ENCODE measurements at places on chromosomes 1 and 21. TPM values are rescaled to one million over a fixed set of nuclear protein-coding genes. Genes with fewer than 3 reads are reported as not detected.

LCE1C gene
- not detected for total RNA-seq

FABP3 gene
- 13.3 TPM for total RNA-seq

DAB1 gene
- 5.0 TPM for total RNA-seq

HCRTR1 gene
- not detected for total RNA-seq

BCAN gene
- 0.52 TPM for total RNA-seq

- DNase-seq = no peak
Observed at GRCh38 chr1:2981388-2981787, 39.9 kb upstream of the ACTRT2 start.

- DNase-seq = no peak
Observed at GRCh38 chr21:16633831-16634459, 878.9 kb upstream of the CXADR start.

- no peak for DNase-seq
Observed at GRCh38 chr1:26170472-26170821, 739 bp downstream of the ZNF593 start.

DNA sequence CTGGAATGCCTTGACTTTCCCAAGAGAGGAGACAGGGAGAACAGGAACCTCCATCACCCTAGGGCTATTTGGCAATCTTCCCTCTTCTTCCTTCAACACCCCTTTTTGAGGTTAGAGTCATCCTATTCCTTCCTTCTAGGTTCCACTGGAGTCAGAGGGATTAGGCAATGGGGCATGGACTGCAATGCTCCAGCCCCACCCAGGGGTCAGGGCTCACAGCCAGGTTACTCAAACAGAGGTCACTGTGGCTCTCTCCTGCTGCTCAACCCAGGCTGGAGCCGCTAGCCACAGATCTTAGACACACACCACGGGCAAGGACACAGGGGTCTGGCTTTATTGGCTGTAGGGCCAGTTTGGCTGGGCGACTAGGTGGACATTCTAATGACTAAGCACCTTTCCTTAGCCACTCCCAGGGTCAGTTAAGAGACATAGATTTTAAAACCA, 145.5 kb upstream of the NRIP1 start:
- DNase-seq = peak; percentile 20

GRCh38 chr1:1755852-1756251, 22.4 kb downstream of the NADK start:
- no peak for DNase-seq

DNA sequence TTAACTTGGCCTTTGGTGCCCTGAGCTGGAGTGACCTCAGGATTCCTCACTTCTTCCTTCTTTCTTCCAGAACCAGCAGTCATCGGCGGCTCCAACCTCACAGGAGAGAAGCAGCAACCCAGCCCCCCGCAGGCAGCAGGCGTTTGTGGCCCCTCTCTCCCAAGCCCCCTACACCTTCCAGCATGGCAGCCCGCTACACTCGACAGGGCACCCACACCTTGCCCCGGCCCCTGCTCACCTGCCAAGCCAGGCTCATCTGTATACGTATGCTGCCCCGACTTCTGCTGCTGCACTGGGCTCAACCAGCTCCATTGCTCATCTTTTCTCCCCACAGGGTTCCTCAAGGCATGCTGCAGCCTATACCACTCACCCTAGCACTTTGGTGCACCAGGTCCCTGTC, 6.3 kb upstream of the OLFML3 start:
- DNase-seq = no peak

GRCh38 chr1:153572569-153573015, 6.9 kb upstream of the S100A2 start:
- DNase-seq = peak; percentile 87

GRCh38 chr1:70195342-70195741, 10.0 kb downstream of the LRRC40 start:
- no peak for DNase-seq

DNA sequence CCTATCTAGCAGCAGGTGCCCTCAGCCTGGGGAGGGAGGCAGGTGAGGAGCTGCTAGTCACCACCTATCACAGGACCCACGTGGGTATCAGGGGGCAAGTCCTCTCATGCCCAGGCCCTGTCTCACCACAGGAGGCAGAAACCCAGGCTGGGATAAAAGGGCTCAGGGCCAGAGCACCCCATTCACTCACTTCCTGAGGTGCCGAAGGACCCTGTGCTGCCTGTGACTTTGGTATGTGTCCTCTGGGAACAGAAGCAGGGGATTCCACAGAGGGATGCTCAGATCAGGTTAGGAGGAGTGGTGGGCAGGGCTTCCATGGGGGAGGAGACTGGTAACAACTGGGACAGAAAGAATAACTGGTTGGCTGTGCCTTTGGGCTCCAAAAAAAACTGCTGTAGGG, at the start of gene LCE1E:
LCE1E (plus strand) TSS at position 181 of the 400 bp plus-strand sequence. CDS start 1,043 bp downstream, outside the sequence.
- no peak for DNase-seq

DNA sequence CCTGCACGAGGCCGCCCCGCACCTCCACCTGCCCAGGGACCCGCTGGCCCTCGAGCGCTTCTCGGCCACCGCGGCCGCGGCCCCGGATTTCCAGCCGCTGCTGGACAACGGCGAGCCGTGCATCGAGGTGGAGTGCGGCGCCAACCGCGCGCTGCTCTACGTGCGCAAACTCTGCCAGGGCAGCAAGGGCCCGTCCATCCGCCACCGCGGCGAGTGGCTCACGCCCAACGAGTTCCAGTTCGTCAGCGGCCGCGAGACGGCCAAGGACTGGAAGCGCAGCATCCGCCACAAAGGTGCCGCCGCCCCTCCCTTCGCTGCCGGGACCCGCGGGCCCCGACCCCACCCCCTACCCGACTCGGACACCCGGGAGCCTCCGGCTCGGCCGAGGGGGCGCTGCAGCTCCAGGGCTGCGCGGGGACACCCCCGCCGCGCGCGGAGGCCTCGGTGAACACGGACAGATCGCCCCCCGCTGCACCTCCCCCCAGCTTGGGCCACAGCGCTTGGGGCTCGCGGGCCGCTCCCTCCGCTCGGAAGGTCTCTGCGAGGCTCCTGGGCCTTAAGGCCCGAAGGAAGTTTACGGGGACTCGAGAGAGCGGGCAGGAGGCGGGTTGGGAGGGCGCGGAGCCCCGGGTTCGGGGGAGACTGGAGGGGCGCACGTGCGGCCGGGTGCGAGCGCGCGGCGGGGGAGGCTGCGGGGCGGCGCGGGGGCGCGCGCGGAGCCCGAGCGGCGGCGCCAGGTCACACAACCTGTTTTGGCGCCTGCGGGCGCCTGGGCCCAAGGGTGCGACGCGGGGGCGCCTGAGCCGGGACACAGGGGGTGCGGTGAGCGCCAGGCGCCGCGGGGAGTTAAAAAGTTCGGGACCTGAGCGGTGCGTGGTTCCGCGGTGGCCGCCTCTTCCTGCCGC, 1.2 kb downstream of the SAMD11 start:
- no peak for DNase-seq

GRCh38 chr1:77473690-77474089, 191.9 kb downstream of the AK5 start:
- DNase-seq = no peak

DNA sequence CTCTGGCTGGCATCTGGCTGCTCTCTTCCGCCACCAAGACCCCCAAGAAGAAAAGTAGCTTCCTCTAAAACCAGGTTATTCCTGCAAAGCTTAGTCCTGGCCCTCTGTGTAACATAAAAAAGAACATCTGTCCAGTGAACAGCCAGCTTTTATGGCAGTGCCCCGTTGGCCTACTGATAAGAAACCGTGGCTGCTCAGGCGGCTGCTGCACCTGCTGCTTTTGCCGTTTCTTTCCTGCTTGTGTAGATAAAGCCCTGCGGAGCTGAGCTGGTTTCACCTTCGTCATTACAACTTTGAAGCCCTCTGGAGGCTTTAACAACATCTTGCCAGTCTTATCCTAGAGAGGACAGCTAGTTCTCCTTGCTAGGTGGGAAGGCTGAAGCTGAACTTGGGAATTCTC, 20.5 kb downstream of the ELAPOR1 start:
- peak; percentile 26 for DNase-seq

DNA sequence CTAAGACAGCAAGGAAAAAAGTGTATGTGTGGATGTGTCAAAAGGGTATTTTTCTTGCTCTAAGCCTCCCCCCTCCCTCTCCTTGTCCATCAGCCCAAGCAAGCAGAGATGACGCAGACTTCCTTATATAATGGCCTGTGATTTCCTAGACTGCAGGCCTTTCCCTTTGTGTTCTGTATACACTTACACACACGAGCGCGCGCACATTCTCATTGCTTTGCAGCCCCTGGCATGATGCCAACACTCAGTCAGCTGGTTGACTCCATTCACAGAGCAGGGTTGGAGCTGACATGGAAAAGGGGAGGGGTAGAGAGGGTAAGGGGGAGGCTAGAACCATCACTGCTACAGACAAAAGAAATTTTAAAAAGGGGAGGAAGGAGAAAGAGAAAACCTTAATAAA, 41.8 kb downstream of the GATAD2B start:
- DNase-seq = peak; percentile 91

- DNase-seq = no peak
Observed at GRCh38 chr1:38249001-38249400, 202.4 kb upstream of the POU3F1 start.

DNA sequence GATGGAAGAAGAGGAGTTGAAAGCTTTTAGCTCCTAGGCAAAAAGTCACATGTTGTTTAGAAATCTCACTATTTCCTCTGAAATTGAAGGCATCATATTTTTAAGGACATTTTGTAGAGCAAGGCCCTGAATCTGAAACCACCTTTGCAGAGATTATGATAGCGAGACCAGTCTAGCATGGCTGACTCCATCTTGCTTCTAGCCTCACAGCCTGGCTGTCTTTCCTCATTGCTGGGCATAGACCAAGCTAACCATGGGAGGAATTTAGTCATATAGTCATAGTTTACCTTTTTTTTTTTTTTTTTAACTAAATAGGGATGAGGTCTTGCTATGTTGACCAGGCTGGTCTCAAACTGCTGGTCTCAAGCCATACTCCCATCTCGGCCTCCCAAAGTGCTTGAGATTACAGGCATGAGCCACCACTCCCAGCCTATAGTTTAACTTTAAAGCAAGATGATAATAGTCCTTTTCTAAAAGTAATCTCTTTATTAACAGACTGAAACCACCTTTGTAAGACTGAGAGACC, 42.2 kb upstream of the ZNF326 start:
- no peak for DNase-seq

All from mucosa of gallbladder (tissue), 1 donor.